ENCODE measurements at places on chromosomes 16 and 17.

GRCh38 chr16:87308826-87309225, 8.4 kb downstream of the C16orf95 start:
- H3K36me3 ChIP-seq, result no peaks in the 10 kb centered on the region
- H3K27ac ChIP-seq, result no peak overlapping the region
- no peak overlapping the region for H3K4me3 ChIP-seq

GRCh38 chr17:278676-279059, 73.9 kb downstream of the RPH3AL start:
- no peaks in the 10 kb centered on the region for H3K4me1 ChIP-seq
- no peak for DNase-seq
- H3K27me3 ChIP-seq, result no peaks in the 10 kb centered on the region
- H3K4me3 ChIP-seq, result no peak overlapping the region
- no peak overlapping the region for H3K27ac ChIP-seq
- no peaks in the 10 kb centered on the region for H3K36me3 ChIP-seq

DNA sequence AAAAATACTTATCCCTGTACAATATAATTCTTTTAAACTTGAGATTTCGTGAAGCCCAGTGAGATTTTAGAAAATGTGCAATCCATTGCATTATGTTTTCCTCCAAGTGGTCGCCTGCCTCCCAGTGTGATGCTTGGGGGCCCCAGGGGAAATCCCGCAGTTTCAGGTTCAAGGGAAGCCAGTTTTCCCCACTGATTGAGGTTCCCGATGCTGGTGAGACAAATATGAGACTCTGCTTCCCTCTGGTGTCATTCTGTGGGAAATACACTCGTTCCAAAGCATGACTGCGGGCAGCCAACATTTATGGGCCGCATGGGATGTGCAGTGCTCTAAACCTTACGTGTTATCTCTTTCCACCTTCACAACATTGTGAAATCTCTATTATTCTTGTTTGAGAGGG, 200.8 kb downstream of the PRKCB start:
- H3K4me3 ChIP-seq, result no peak overlapping the region
- no peaks in the 10 kb centered on the region for H3K36me3 ChIP-seq
- H3K4me1 ChIP-seq, result no peaks in the 10 kb centered on the region
- H3K27ac ChIP-seq, result no peak overlapping the region

DNA sequence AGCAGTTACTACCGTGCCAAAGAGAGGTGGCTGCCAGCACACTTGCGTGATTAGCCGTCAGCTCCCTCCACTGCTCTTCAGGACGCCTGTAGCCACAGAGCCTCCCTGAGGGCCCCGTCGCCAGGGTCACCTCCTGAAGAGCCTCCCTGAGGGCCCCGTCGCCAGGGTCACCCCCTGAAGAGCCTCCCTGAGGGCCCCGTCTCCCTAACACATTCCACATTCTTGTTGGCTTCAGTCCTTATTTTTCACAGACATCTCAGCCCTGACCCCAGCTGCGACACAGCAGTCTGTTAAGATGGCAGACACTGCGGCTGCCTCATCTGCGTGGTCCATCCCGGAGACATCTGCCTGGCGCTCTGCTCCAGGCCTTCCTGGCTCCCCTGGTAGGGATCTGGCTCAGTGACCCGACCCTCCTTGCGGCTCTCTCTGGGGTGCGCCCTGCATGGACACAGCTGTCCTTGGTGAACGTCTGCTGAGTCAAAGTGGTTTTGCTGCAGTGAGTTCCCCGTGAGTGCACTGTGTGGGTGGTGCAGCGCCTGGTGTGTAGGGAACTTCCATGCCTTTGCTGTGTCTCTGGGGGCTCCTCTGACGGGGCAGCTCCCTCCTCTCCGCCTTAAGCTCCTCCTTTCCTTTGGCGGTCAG, 11.4 kb downstream of the ACSF3 start:
- no peak overlapping the region for H3K4me3 ChIP-seq
- DNase-seq, result no peak
- peaks cover 39% of the 10 kb centered on the region for H3K36me3 ChIP-seq
- H3K27ac ChIP-seq, result no peak overlapping the region
- H3K27me3 ChIP-seq, result no peaks in the 10 kb centered on the region

DNA sequence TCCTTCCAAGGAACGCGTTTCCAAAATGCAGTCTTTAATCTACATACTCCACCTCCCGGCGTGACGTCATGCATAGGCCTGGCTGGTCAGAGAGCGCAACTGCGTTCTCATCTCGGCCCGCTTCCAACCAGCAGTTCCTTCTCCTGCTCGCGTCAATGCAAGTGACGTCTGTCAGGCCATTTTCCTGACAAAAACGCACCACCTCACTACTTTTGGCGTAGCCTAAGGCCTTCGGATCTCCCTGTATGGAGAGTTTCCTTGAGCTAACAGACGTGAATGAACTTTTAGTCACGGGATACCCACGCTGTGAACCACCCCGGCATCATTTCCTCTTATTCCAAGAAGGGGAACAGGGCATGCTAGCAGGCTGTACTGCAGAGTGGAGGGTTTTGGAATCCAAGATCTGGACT, 25.0 kb downstream of the TEX14 start:
- no peak overlapping the region for H3K27ac ChIP-seq
- H3K4me3 ChIP-seq, result no peak overlapping the region
- H3K27me3 ChIP-seq, result no peaks in the 10 kb centered on the region
- no peaks in the 10 kb centered on the region for H3K36me3 ChIP-seq
- no peak for DNase-seq

GRCh38 chr17:78122216-78122930, 6.2 kb downstream of the TMC6 start:
- DNase-seq, result no peak
- H3K36me3 ChIP-seq, result peaks cover 48% of the 10 kb centered on the region
- no peak overlapping the region for H3K27ac ChIP-seq
- no peaks in the 10 kb centered on the region for H3K27me3 ChIP-seq
- H3K4me1 ChIP-seq, result peaks cover 6% of the 10 kb centered on the region

GRCh38 chr16:48330841-48331192, 54.4 kb downstream of the SIAH1 start:
- no peaks in the 10 kb centered on the region for H3K36me3 ChIP-seq
- H3K27ac ChIP-seq, result no peak overlapping the region
- H3K27me3 ChIP-seq, result no peaks in the 10 kb centered on the region
- H3K4me3 ChIP-seq, result no peak overlapping the region

DNA sequence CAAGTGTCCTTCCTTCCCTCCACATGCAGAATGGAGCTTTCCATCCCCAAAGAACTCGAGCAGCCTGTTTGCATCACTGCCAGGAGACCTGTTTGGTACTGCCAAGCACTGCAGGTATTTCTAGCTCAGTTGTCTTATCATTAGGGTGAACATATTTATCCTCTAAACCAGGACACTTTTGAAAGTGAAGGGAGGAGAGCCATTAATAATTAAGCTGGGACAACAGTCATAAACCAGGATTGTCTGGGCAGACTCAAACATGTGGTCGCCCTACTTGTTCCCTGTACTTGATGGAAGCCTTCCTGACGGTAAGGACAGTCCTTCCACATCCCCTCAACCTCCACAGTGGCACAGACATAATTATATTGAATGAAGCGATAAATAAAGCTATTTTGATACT, 67.4 kb downstream of the PRKCA start:
- H3K27ac ChIP-seq, result no peak overlapping the region
- no peak for DNase-seq
- H3K27me3 ChIP-seq, result no peaks in the 10 kb centered on the region
- no peak overlapping the region for H3K4me3 ChIP-seq

DNA sequence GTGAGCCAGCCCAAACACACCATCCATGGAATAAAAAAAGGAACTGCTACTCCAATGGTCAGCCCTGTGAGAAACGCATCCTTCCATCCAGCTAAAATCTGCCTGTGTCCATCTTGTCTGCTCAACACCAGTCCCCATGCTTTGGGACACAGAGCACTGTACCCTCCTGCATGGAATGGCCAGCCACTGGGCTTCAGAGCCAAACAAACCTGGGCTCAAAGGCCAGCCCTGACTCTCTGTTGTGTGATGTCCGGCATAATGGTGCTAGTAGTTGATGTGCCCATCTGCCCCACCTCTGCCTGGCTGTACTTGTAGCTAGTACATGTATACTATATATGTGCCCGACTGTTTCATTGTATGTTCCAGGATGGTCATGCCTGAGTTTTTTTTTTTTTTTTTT, 77.6 kb upstream of the AMZ2 start:
- no peak for DNase-seq
- no peaks in the 10 kb centered on the region for H3K27me3 ChIP-seq
- no peak overlapping the region for H3K27ac ChIP-seq
- no peaks in the 10 kb centered on the region for H3K4me1 ChIP-seq
- no peaks in the 10 kb centered on the region for H3K36me3 ChIP-seq
- H3K4me3 ChIP-seq, result no peak overlapping the region

- H3K4me3 ChIP-seq, result no peak overlapping the region
- no peaks in the 10 kb centered on the region for H3K4me1 ChIP-seq
- no peak for DNase-seq
- peaks cover 15% of the 10 kb centered on the region for H3K36me3 ChIP-seq
- no peaks in the 10 kb centered on the region for H3K27me3 ChIP-seq
These were observed 9.9 kb upstream of the EDC4 start for GRCh38 chr16:67862623-67863583.

GRCh38 chr17:57490111-57490845, 234.0 kb downstream of the MSI2 start:
- H3K27me3 ChIP-seq, result no peaks in the 10 kb centered on the region
- H3K36me3 ChIP-seq, result no peaks in the 10 kb centered on the region
- H3K4me1 ChIP-seq, result no peaks in the 10 kb centered on the region
- H3K27ac ChIP-seq, result no peak overlapping the region

Measured in iPS DF 6.9 (cell line).